ENCODE measurements at places on chromosomes 16 and 17.
A peak's percentile ranks its signal among the peaks of the same experiment; 100 is the strongest.

- no peak for DNase-seq
These were observed 20.1 kb downstream of the NDEL1 start for GRCh38 chr17:8455665-8456209.

DNA sequence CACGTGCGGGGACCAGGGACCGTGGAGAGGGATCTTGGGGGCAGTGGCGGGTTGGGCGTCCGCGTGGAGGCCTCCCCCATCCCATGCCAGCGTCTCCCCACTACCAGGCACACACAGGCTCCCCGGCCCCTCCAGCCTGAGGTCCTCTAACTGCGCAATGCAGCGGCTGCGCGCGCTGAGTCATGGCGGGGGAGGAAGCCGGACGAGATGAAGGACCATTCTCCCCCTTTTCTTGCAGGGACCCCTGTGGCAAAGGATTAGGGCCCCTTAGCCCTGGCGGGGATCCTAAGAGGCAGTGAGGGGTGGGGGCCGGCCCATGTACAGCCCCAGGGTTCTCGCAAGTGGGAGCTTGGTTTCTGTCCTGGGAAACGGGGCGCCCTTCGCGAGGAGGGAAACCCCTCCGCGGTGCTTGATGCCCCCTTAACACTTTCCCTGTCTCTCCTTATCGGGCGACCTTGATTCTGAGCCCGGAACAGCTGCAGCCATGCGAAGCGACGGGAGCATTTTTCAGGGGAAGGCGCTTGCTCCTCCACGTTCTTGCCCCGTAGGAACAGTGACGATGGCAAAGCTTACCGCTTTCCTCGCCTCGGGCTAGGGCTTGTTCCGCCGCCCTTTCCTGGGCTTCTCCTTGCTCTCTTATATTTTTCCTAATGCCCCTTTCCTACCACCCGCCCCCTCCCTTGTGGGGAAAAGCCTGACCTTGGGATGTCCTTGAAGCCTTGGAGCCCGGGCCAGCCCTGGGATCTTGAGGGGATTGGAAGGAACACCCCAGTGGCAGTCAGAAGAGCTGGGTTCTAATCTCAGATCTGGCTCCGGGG lies 592 bp downstream of the ALDOA start:
- DNase-seq = no peak

DNA sequence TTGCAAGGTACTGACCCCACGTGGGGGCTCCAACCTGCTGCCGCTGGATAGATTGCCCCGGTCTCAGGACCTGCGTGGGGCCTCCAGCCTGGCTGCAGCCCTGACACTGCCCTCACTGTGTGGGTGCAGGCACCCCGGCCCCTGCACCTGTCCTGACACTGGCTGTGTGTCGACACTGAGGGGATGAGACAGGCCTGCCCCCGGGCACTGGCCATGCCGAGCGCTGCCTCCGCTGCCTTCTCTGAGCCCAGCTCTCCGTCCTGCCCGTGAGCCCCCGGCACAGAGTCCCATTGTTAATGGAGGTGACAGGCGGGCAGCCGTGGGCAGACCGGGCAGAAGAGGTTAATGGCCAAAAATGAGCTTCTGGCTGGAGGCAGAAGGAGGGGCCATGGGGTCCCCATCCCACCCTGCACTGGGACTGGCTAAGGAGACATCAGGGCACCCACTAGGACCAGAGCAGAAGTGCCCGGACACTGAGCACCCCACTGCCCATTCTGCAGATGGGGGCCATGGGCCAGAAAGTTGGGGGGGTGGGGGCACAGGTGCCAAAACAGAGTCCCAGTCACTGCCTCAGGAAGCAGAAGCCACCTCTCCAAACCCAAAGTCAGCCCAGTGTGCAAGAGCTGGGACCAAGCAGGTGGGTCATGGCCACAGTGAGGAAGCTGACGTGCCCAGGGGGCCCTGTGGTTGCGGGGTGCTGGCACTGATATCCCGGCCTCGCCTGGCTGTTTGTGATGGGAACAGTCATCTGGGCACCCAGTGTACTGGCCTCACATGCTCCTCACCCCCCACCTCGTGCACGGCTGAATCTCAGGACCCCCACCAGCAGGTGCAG lies 2.5 kb upstream of the PRR35 start:
- no peak for DNase-seq

GRCh38 chr17:6328279-6328678 lies 106.6 kb downstream of the AIPL1 start:
- DNase-seq = no peak

DNA sequence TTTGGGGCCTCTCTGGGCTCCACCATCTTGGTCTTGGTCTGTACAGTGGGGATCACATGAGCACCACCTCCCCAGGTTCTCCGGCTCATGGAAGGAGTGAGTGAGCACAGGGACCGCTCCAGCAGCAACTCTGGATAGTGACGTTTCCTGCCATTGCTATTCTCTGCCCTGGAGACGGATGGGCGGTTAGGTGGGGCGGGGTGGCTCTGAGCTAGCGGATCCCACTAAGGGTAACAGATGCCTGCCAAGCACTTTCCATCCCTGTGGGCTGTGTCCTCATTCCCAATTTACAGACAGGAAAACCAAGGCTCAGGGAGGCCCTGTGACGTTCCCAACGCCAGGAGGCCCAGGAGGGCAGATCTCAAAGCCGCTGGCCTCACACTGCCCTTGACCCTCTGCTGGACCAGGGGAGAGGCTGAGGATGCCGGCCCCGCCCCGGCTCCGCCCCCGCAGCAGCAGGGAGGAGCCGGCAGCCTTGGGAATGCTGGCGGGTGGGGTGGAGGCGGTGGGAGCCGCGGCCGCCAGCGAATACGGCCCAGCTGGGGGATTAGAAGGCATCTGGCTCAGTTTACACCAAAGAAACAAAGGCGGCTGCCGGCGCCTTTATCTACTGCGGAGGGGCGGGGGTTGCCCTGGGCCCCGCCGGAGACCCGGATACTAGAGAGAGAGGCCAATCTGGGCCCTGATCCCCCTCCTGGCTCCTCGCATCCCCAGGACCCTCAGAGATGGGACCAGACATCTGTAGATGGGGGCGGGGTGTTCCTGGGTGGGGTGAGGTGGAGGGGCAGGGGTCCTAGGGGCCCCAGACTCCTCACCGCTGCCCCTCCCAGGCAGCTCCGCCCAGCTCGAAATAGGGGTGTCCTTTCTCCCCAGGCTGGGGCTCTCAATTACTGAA lies 122.3 kb upstream of the CIBAR2 start:
- peak; percentile 78 for DNase-seq

DNA sequence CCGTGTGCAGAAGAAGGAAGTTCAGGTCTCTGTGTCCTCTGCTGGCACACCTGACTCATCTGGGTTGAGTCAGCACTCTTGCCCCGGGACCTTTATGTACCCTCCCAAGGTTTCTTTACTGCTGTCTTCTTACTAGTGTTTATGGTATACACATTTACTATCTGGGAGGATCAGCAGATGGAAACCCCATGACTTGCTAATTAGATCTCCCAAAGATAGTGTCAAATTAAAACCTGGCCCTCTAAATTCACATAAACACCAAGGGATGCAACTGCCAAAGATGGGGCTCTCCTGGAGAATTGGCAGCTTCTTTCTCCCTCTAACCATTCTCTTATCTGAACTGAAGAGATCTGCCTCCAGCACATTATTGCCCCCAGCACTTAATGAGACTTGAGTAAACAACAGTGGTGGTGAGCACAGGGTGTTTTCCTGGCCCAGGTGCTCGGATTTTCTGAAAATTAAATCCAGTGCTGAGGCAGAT lies 718.1 kb upstream of the SOX9 start:
- no peak for DNase-seq

- peak; percentile 52 for DNase-seq
These were observed 989 bp upstream of the DUSP14 start for GRCh38 chr17:37488607-37489196.

- DNase-seq = no peak
These were observed 33.9 kb downstream of the ZNF652 start for GRCh38 chr17:49327835-49328784.

- no peak for DNase-seq
These were observed 4.7 kb upstream of the TPPP3 start for GRCh38 chr16:67397812-67398545.

GRCh38 chr16:53864819-53865493 lies 161.0 kb downstream of the FTO start:
- DNase-seq = no peak

DNA sequence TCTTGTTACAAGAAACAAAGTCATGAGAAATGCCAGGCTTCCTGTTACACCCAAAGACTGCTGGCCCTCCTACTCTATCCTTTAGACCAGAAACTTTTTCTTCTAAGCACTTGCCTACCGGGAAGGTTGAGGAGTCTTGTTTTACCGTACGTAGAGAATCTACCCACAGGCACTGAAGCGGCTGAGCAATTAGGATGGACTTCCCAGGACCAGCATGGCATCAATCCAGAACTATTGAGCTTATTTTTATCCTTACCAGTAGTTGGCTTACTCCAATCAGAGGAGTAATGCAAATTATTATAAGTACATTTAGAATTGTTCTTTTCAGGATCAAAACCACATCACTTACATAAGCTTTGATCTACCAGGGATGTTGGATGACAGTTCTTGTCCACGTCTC lies 25.6 kb downstream of the CEP95 start:
- no peak for DNase-seq
